Naive B cell (primary cell): ENCODE measurements at places on chromosomes 11 and 22.

- DNase-seq = no peak
Observed at GRCh38 chr11:64717268-64717578, 5.8 kb downstream of the NRXN2 start.

DNA sequence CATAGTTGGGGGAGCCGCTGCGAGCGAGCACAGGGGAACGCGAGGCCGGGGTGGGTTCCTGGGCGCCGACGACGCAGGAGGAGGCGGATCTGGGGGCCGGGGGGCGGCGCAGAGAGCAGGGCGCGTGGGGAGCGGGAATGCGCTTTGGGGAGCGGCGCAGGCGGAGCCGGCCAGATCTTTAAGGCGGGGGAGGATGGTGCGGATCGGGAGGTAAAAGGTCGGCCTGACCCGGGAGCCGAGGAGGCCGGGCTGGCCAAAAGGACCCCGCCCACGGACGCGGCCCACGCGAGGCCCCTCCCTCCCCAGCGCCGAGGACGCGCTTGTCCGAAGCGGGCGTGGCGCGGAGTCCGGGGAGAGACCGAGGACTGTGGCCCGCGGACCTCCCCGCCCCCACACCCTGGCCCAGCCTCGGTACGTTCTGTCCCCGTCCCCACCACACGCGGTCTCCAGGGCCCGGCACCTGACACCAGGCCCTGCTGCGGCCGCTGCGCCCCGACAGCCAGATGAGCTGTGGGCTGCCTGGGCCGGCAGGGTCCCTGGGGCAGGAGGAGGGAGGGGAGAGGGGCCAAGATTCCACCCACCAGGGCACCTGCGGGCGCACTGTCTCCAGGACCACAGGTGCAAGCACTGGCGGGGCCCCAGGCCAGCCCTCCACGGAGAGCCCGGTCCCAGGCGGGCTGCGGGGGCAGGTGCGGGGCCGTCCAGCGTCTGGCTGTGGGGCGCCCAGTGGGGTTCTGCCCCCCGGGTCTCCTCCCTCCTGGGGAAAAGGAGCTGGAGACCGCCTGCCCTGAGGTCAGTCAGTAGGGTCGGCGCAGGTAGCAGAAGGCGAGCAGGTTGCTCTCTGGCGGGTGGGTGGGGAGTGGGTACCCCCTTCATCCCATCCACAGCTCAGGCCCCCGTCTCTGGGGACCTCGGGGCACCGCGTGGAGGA lies 10.9 kb downstream of the PIM3 start:
- peak; percentile 27 for DNase-seq

- DNase-seq = no peak
Observed at GRCh38 chr22:43772831-43773230, 39.3 kb downstream of the EFCAB6 start.

DNA sequence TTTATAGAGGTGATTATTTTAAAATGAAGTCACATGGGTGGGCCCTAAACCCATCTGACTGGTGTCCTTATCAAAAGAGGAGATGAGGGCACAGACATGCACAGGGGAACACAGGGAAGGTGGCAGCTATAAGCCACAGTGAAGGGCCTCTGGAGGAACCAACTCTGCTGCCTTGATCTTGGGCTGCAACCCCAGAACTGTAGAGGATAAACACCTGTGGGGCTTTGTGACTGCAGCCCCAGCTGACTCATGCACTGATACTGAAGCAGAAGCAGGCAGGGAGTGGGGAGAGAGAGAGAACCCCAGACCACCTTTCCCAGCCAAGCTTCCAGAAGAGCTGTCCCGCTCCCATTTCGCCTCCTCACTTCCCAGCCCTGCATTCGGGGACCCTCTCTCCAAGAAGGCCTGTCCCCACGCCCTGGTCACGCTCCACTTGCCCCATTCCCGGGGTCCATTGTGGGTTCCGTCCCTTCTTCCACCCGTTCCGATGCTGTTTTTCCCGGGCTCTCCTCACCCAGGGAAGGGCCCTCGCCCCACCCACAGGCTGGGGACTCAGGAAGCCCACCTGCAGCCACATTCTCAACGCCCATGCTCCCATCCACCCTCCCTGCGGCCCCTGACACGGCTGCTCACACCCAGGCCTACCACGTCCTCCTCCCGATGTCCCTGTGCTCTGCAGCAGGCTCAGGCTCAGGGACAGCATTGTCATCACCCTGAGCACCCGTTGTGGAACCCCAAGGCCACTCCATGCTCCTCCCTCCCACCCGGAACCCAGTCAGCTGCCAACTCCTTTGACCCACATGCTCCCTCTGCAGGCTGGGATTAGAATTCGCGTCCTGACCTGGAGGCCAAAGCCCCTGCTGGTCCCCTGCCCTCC lies 90.8 kb upstream of the SHANK2 start:
- DNase-seq = no peak

- DNase-seq = no peak
Observed at GRCh38 chr11:93340223-93340622, 9.7 kb downstream of the DEUP1 start.

- DNase-seq = no peak
Observed at GRCh38 chr22:36456464-36456845, 25.0 kb downstream of the TXN2 start.

DNA sequence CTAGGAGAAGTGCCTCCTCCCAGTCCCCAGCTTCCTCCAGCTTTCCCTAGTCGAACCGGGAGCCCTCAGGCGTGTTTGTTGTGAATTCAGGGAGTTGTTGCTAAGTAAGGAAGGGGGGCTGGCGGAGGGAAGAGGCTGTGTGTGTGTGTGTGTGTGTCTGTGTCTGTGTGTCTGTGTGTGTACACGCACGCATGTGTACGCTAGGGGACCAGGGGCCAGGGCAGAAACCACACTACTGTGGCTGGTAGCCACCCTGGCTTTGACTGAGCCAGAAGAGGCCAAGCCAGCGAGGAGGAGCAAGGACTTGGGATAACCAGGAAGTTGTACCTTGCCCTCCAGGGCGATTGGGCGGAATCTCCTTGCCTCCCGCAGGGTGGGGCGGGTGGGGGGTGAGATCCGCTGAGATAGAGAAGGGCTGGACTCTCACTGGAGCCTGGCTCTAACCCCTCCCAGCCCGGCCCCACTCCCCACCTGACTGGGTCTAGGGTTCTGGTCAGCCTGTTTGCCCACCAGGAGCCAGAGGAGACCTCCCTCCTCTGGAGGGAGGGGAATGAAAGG lies 7.5 kb downstream of the BCL9L start:
- DNase-seq = no peak

DNA sequence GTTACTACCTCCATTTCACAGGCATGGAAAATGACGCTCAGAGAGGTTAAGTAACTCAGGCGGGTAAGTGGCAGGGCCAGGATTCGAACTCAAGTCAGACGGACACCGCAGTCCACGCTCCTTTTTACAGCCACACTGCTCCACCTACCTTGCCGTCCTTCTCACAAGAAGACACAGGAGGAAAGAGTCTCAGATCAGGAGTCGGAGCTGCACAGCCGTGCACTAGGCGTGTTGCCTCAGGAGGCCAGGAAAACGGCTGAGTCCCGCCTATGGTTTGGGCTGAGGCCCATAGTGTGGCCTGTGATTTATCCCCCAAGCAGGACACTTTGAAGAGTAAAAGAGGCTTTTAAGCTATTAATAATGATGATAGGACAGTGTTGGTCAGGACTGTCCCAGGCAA lies 44.7 kb upstream of the CD5 start:
- no peak for DNase-seq

DNA sequence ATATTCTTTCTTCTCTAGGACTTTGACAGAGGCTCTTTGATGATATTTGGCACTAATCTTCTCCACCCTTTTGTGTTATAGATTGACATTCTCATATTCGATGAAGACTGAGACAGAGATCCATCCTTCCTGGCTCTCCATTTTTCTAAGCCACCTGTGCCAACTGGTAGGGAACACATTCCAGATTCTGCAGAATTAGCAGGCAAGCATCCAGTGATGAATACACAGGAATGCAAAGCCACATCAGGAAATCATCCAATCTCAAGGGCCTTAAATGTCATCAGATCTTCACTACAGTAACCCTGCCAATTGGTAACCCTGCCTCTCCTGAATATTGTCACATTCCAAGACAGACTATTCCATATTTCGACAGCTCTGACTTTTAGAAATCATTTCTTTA lies 718.4 kb upstream of the API5 start:
- DNase-seq = no peak

- no peak for DNase-seq
Observed at GRCh38 chr11:35550374-35551036, 25.1 kb upstream of the PAMR1 start.

- no peak for DNase-seq
Observed at GRCh38 chr11:45605051-45605450, 60.4 kb downstream of the CHST1 start.

DNA sequence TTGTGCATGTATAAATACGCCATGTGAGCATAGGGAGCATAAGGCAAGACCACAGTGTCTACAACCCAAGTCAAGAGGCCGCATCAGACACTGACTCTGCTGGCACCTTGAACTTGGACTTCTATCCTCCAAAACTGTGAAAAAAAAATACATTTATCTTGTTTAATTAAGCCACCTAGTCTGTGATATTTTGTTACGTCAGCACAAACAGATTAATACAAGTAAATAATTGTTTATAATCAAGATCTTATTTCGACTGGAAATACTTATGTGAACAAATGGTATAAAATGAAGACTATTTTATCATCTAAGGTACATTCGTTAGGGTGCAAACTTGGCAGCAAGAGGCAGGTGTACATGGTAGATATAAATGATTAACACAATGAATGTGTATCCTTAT lies 599.3 kb upstream of the LRRC4C start:
- no peak for DNase-seq

- DNase-seq = no peak
Observed at GRCh38 chr22:42799061-42799460, 58.0 kb downstream of the ARFGAP3 start.

DNA sequence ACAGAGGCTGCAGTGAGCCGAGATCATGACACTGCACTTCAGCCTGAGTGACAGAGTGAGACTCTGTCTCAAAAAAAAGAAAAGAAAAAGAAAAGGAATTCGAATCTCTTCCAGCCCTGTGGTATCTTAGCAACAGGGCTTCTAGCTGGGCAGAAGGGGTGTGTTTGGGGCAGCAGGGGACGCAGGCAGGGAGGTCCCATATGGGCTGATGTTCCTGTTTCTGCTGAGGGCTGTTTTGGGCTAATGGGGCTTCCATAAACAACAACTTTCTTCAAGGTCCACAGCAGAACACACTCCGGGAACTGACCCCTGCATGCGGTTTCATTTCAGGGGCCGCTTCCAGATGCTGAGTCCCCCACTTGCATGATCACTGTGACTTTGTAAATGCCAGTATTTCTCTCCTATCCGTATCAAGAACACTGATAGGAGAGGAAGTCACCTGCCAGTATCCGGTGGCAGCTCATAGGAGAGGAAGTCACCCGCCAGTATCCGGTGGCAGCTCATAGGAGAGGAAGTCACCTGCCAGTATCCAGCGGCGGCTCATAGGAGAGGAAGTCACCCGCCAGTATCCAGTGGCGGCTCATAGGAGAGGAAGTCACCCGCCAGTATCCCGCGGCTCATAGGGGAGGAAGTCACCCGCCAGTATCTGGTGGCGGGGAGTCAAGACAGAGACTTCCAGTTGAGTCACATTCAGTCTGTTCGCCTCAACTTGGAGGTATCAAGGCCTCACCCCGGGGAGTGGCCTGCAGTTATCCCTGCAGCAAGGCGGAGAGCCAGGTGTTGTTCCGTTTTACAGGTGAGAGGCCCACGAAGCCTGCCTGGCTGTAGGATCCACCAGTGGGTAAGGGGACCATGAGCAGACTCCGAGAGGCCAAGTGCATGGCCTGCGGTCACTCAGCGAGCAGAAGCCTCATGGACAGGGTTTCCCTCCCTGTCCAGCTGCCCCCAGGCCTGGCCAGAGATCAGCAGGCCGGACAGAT lies 8.3 kb upstream of the FGF19 start:
- no peak for DNase-seq

GRCh38 chr22:19942157-19943081 lies 801 bp upstream of the TXNRD2 start:
- peak; percentile 33 for DNase-seq

DNA sequence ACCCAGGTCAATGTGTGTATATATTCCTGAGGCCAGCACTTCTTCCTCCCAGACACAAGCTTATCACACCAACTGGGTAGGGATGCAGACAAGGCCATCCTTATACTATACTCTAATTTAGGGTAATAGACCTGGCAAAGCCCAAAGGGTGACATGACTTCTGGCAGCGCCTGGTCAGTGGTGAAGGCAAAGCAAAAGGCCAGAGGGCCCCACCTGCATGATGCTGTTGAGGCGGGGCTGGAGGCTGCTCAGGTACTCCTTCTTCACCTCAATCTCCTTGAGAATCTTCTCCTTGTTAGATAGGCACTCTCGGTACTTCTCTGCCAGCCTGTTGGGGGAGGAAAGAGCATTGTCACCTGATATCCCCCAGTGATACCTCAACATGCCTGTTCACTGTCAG lies 17.1 kb downstream of the THOC5 start:
- DNase-seq = no peak

DNA sequence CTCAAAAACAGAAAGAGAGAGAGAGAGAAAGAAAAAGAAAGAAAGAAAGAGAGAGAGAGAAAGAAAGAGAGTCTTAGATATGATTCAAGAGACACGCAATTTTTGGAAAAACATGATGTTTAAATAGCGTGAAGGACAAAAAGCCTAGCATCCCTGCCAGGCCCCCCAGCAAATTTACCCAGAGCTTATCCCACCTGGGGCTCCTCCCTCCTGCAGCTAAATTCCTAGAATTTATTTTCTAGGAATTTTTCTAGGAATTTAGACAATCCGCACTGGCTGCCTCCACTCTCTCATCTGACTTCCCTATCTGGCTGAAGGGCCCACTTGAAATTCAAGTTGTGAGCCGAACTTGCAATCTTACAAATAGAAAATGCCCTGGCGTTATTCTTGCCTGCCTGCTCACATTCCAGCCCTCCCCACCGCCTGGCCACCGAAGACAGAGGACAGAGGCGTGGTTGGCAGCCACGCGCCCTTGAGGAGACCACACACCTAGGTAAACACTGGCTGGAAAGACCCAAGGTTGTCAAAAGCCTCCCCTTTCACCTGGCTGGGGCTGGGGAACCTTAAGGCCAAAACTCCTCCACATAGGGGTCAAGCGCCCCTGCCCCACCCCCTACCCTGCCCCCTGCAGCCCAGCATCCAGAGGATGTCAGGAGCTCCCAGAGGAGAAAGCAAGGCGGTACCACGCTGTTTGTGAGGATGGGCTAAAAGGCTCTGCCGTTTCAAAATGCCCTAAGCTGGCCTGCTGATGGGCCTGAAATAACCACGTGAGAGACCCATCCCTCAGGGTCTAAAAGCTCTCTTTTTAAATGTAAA lies 42.2 kb downstream of the AHNAK start:
- DNase-seq = no peak
